Neural progenitor cell (in vitro differentiated cells): ENCODE measurements at places on chromosomes 16 and 17.
A peak's percentile ranks its signal among the peaks of the same experiment; 100 is the strongest.

DNA sequence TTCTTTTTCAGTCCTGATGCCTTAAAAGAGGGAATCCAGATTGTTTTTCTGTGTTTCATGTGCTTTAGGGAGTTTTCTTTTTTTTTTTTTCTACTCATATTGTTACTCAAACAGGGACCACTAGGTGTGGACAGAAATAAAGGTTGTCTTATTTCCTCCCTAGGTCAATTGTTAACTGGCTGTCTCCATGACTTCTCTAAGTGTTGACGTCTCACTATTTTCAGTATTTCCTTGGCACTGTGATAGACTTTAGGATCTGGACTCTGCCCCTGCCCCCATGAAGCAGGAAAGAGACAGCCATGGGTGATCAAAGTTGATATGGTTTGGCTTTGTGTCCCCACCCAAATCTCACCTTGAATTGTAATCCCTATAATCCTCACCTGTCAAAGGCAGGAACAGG lies 73.7 kb downstream of the AKAP1 start:
- no peak overlapping the region for H3K27ac ChIP-seq
- no peak overlapping the region for H3K4me3 ChIP-seq
- H3K4me1 ChIP-seq, result no peaks in the 10 kb centered on the region

GRCh38 chr17:44919411-44919810 lies 4.1 kb upstream of the GFAP start:
- H3K36me3 ChIP-seq, result no peaks in the 10 kb centered on the region
- no peak overlapping the region for H3K4me3 ChIP-seq
- peaks cover 35% of the 10 kb centered on the region for H3K4me1 ChIP-seq
- H3K27ac ChIP-seq, result no peak overlapping the region

- peaks cover 56% of the 10 kb centered on the region for H3K4me1 ChIP-seq
- no peaks in the 10 kb centered on the region for H3K36me3 ChIP-seq
Measured at GRCh38 chr16:85281181-85281580, 168.9 kb upstream of the CIBAR2 start.

DNA sequence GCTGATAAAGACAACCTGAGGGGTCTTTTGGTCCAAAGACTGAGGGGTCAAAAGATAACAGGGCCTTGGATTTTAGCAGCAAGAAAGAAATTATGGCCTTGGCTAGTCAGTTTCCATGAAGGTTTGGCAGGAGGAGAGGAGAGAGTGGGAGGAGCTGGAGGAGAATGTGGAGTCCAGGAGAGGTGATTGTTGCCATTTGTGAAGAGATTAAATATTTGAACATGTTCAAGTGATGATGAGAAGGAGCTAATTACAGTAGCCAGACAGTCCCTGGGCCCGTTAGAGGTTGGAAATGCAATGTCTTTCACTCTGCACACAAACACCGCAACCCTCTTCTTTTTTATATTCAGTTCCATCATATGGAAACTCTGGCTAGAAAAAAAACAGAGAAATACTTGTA lies 68.6 kb downstream of the TNRC6C start:
- no peaks in the 10 kb centered on the region for H3K36me3 ChIP-seq
- no peaks in the 10 kb centered on the region for H3K27me3 ChIP-seq
- H3K4me1 ChIP-seq, result no peaks in the 10 kb centered on the region
- DNase-seq, result no peak
- no peak overlapping the region for H3K27ac ChIP-seq

- H3K27ac ChIP-seq, result no peak overlapping the region
- peak overlapping the region; percentile 62 for H3K4me3 ChIP-seq
- H3K27me3 ChIP-seq, result peaks cover 14% of the 10 kb centered on the region
Measured at GRCh38 chr16:19883966-19884485, 622 bp downstream of the GPRC5B start.

GRCh38 chr16:13103831-13104530 lies 202.6 kb downstream of the SHISA9 start:
- H3K4me3 ChIP-seq, result no peak overlapping the region
- no peak overlapping the region for H3K27ac ChIP-seq
- peaks cover 8% of the 10 kb centered on the region for H3K4me1 ChIP-seq
- DNase-seq, result no peak

DNA sequence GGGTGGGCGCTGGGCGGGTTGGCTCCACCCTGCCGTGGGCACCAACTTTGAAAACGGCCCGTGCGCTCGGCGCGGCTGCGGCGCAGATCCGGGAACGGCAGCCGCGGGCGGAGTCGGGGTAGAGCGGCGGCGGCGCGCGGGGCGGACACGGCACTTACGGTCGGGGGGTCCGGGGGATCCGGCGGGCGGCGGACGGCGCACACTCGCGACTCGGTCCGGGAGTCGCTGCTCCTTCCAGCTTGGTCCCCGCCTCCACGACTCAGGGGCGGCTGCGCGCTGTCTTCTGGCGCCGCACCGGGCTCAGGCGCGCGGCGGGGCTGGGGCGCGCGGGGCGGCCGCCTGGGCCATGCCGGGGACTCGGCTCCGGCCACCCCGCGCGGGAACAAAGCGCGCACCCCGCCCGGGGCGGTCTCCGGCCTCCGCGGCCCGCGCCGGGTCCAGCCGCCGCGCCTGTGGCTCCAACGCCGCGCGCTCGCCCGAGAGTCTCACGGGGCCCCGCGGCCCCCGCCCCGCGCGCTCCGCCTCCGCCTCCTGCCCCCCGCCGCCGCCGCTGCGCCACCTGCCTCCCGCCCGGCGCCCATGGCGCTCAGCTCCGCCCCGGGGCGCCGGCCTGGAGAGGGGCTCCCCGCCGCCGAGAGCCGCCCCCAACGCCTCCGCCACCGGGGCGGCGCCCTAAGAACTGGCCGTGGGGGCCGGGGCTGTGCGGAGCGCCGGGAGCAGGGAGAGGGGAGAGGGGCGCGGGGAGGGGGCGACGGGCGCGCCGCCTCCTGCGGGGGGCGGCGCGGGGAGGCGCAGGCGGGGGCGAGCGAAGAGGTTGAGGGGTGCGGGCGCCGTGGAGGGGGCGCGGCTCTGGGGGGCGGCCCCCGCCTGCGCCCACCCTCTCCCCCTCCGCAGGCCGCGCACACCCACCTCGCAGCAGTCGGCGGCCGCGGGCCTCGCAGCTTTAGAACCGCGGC lies 35.9 kb downstream of the CBFA2T3 start:
- DNase-seq, result peak; percentile 68
- H3K4me1 ChIP-seq, result no peaks in the 10 kb centered on the region

DNA sequence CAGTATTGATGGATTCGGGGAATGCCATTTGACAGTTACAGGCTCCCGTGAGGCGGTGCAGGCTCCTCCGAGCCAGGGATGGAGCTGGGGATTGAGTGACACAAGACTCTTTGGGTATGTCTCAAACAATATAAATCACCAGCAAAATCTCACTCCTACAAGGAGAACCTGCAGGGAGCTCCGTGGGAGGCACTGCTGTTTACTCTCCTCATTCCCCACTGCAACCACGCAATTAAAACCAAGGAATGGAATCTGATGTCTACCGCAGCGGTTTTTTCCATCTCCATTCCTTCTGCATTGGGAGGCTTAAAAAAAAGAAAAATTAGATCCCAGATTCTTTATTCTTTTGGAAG lies 157.9 kb downstream of the WWOX start:
- H3K4me3 ChIP-seq, result peak overlapping the region; percentile 2
- H3K36me3 ChIP-seq, result no peaks in the 10 kb centered on the region
- H3K27ac ChIP-seq, result no peak overlapping the region
- no peaks in the 10 kb centered on the region for H3K27me3 ChIP-seq
- peaks cover 17% of the 10 kb centered on the region for H3K4me1 ChIP-seq
- DNase-seq, result peak; percentile 60
